ENCODE measurements at places on chromosomes 6 and 20.

- no peak for DNase-seq
These were observed 27.5 kb downstream of the DAAM2 start for GRCh38 chr6:39819676-39820075.

DNA sequence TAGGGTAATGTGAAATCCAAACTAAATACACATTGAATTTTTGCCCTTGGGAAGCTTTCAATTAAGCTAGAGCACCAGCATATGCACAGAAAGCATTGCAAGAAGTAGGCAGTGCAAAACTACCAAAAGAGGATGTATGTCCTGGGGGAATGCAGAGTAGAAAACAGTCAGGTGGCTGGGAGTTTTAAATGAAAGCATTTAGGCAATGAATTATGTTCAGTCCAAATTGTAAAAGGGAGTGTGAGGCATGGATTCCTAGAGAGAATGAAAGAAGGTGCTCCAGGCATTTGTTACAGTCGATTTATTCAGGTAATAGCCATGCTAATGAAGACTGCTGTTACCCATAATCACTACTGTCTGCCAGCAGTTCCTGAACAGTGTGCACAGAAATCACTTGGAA lies 604.1 kb upstream of the POU3F2 start:
- DNase-seq, result no peak

DNA sequence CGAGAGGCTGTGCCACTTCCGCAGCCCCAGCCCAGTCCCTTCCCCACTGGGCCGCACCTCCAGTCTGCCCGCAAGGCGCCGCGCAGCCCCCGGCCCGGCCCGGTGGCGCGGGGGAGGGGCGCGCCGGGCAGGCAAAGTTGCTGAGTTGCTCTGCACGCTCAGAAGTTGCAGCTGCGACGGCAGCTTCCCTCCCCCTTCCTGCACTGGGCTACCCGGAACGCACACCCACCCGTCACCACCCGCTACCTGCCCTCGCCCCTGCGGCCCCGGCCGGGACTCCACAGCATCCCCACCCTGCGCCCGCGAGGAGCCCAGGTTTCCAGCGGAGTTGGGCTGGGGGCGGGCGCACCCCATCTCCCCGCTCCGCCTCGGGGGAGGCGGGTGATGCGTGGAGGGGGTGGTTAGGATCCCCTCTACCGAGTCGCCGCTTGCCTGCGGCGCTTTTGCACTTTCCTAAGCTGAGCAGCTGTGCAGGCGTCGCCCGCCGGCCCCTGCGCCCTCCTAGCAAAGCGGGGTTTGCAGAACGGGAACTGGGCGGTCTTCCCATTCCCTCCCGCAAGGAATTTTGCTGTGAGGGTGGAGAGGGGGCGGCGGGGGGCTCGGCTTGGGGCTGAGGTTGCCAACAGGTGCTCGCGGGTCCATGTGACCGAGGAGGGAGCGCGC lies 55.9 kb upstream of the RREB1 start:
- DNase-seq, result no peak

DNA sequence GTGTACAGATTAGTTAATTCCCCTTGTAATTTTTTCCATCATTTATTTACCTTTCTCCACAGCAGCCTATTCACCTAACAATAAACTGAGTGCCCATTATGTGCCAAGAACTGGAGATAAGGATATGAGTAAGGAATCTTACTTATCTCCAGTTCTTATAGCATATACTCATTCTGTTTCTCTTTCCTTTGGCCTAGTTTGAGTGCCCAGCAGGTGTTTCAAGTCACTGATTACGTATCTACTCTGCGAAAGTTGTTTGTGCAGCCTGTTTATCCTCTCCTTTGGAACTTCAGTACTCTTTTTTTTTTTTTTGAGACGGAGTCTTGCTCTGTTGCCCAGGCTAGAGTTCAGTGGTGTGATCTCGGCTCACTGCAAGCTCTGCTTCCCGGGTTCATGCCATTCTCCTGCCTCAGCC lies 17.3 kb upstream of the POU5F1 start:
- no peak for DNase-seq

- DNase-seq, result no peak
These were observed 486.1 kb downstream of the QKI start for GRCh38 chr6:163900570-163900969.

GRCh38 chr20:1952737-1953530 lies 40.9 kb downstream of the PDYN start:
- no peak for DNase-seq

DNA sequence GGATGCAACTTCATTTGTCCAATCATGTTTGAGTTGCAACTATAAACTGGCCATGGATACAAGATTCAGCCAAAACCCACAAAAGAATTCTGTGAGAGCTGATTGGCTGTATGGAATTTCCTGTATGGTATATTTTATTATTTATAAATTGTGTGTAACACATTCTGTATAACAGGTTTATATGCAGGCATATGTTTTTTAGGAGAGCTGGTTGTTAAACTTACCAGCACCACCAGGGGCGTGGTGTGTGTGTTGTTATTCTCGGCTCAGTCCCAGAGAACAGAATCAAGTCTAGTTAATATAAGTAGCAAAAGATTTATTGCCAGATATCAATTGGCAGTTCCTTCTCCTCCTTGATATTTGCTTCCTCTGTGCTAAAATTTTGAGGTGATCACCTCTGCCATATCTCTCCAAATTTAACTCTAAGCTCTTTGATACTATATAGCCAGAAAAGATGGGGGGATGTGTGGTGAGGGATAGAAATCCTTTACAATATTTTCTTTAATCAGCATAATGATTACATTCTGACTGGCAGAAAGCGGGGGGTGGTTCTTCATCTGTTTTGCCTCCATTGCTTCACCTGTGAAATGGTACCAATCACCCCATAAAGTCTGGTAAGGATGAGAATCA lies 22.9 kb downstream of the CNBD2 start:
- no peak for DNase-seq

DNA sequence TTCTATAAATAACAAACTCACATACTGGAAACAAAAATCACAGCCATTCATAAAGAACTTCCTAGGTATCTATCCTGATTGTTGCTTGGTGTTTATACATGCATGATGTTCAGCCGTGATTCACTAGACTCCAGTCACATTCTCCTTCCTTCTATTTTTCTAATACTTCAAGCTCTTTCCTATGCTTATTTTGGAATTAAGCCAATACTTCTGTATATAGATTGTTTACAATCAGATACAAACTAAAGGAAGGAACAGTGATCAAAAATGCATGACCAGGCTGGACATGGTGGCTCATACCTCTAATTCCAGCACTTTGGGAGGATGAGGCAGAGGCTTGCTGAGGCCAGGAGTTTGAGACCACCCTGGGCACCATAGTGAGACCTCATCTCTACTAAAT lies 377.5 kb upstream of the IRAK1BP1 start:
- no peak for DNase-seq

DNA sequence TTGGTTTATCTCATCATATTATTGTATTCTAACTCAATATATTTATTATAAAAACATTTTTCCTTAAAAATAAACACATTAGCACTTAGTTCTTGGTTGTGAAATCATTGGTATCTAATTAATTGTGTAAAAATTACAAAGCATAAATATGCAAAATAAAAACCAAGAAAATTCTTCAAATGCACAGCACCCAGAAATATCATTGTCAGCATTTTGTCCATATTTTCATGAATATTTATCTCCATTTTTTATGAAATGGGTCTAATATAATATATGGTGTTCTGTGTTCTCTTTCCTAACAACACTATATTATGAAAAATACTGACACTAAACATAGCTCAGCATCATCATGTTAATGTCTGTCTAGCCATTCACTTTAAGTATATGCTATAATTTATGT lies 877.8 kb upstream of the MAP3K7 start:
- no peak for DNase-seq

DNA sequence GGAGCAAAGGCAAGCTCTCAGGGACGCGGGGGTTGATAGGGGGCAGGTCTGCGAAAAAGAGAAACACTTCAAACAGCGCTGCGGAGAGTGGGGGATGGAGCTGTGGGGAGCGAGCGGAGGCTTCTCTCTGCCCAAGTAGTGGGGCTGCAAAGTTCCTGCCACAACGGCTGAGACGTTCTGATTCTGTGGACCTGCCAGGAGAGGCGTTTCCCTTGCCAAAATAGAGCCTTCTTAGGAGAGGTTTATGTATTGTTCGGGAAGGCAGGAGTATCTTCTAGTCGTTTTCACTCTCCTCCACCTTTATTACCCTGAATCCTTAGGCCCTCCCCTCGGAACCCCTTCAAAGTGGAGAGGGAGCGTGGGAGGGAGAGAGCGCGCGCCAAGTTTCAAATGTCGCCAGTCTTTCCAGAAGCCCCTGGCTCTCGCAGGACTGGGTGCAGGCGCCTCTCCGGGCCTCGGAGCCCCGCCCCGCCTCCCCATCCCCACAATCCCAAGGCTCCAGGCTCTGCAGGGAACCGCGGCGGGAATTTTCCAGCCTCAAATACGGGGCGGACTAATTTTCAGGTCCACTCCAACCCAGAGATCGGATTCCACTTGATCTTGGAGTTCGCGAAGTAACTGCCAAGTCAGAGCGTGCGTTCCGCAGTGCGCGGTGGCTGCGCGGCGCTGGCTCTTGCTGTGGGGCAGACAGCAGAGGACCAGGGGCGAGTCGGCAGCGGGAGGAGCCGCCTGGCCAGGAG lies 10.0 kb upstream of the POU3F2 start:
- no peak for DNase-seq

DNA sequence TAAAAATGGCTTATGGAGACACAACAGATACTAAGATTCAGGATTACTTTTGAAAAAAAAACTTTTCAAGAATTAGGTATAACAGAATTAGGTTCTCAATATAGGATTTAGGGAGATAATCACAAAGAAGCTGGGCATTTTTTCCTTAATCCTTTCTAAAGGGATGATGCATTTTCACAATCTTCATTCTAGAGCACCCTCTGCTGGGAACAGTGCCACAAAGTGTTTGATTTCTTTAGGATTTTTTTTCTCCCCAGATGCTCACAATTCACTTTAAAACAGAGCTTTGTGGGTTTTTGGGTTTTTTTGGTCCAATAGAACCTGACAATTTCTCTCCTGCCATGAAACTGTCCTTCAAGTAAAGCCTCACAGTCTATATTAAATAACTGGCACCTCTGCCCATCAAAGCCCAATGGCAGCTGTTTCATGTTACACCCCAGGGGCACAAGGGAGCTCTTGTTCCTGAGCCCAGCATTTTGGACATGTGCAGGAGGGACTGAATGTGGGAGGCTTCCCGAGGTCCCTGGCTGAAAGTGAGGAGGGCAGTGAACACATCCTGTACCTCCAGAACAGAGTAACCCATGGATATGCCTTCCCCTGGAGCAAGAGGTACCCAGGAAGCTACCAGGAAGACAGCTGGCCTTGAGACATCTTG lies 39.7 kb downstream of the PREP start:
- no peak for DNase-seq

Measured in GDM1 (cell line).